WTC11 (cell line): ENCODE measurements at places on chromosomes 5 and 9.

DNA sequence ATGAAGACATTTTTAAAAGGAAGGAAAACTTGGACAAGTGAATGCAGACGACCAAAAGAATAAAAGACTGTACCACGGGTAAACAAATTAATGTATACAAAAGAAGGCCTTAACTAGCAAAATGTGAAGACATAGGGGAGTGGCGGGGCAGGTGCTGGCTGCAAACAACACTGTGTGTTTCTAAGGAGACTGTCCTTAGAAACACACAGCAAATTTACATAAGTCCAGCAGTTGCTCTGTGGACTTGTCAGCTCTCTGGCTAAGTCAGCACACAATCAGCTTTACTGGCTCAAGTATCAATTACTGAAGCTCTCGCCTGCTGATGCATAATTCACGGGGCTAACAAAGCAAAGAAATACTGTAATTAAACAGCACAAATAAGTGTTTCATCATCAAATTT, 24.8 kb downstream of the PTBP3 start:
- DNase-seq: no peak

DNA sequence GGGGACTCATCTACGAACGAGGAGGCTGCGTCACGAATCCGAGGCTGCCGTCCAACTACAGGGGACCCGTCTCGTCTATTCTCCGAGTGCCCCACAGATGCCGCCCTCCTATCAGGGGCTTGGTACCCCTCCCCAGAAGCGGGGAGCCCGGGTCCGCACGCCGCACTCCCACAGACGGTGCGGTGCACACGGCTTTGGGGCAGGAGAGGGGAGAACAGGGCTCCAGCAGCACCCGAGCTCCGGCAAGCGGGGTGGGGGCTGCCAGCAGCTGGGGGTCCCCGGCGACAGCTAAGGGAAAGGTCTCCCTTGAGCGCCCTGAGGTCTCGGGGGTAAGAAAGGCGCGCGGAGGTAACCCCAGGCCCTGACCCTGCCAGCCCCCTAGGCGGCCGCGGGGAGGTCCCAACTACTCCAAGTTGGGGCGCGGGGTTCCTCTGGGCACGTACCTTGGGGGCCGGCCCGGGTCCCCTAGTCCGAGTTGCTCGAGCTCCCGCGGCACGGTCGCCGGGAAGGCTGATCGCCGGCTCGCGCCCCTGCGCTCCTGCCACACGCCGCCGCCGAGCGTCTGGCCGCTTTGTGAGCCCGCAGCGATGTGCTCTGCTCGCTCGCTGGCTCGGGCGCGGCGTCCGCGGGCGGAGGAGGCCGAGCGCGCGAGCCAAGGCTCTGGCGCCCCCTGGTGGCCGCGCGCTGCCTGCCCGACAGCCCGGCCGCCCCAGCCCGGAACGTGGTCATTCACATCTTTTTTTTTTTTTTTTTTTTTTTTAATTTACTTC, at the start of gene SPOCK1:
Gene SPOCK1, minus strand, starts transcription at position 591 of the 770 bp plus-strand sequence.
- peak; percentile 78 for DNase-seq

DNA sequence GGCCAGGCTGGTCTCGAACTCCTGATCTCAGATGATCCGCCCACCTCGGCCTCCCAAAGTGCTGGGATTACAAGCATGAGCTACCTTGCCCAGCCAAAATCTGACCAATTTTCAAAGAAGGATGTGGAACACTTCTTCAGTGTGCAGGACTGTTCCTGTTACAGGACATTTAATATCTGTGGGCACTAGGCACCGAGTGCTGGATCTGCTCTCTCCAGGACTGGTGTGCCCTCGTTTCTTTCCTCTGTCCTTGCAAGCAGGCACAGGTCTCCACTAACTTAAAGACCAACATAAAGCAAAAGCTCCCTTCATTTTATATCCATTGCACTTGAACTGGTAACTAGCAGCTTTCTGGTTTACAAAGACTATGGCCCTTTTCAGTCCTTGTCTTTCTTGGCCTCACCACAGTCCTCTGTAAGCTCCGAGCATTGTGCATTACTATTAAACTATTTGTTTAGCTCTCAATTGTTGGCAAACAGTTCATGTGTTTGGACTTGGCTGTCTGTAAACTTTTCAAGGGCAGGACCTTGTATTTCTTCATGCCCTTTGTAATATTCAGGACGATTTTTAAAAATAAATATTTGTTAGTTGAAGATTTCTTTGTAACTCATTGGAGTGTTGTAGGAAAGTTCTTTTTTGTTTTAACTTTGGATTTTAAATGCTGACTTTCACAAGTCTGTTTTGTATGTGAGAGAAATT, 37.3 kb downstream of the ARHGEF28 start:
- no peak for DNase-seq

- no peak for DNase-seq
Observed at GRCh38 chr9:69871118-69871834, 50.7 kb downstream of the CFAP95 start.

DNA sequence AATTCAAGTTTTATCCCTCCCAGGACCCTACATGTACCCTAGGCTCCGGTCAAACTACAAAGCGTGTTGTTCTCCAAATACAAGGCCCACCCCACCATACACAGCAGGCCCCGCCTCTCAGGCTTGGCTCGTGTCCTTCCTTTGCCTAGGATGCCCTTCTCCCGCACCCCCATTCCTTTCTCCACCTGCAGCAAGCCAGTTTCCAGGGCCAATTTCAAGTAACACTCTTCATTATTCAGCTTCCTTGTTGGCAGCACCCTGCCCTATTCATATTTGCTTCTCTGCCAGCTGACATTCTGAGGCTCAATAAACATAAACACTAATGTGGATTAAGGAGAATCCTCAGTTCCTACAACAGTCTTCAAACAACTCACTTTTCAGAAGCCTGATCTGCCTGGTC, 31.7 kb downstream of the EPB41L4B start:
- DNase-seq: peak; percentile 26

GRCh38 chr9:77999231-77999631, 32.4 kb downstream of the GNAQ start:
- DNase-seq: no peak

DNA sequence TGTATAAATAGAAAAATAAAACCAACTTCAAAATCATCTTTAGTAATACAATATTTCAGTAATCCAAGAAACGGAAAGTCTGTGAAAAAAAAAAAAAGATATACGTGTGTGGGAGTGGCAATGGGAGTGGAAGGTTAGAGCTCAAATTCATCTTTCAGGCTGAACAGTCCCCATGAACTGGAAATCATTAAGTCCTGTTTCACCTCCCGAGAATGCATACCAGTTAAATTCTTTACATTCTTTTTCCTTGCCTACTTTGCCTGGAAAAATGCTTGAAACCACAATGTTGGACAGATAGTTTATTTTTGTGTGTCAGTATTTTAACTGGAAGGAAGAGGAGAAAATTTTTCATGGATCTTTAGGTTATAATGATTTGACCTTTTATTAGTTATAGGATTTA, 166.8 kb downstream of the MUSK start:
- no peak for DNase-seq

GRCh38 chr9:89873801-89874200, 269.0 kb downstream of the GADD45G start:
- DNase-seq: no peak

- no peak for DNase-seq
Observed at GRCh38 chr5:161863259-161863658, 15.3 kb downstream of the GABRA1 start.

DNA sequence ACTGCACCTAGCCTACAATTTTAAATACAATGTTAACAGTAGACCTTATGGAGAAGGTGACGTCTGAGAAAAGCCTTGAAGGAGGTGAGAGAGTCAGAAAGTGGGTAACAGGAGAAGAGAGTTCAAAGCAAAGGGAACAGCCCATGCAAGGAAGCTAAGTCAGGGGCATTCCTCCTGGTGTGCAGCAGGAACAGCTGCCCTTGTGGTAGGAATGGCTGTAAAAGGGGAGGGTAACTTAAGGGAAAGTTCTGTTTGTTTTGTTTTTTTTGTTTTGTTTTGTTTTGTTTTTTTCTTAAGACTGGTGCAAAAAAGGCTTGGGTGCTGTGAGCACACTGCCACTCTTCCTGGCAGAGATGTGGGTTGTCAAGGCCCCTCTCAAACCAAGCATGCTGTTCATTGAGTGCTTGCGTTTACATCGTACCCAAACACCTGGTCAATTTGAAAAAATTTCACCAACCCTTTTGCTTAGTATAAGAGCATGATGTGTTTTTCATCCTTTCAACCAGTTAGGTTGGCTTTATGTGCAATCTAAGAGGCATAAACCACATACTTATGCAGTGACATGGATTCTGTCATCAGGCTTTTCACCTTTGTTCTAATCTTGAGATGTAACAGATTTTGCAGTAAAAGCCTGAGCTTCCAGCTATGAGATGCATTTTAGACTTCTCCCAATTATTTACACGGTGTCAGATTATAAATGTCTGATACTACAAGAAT, 279.7 kb downstream of the GLIS3 start:
- DNase-seq: no peak

- no peak for DNase-seq
Observed at GRCh38 chr5:6466975-6467567, 18.4 kb downstream of the UBE2QL1 start.

GRCh38 chr9:91042541-91042940, 240.9 kb downstream of the SYK start:
- no peak for DNase-seq

- DNase-seq: no peak
Observed at GRCh38 chr5:71586052-71586940, 844 bp upstream of the MCCC2 start.

DNA sequence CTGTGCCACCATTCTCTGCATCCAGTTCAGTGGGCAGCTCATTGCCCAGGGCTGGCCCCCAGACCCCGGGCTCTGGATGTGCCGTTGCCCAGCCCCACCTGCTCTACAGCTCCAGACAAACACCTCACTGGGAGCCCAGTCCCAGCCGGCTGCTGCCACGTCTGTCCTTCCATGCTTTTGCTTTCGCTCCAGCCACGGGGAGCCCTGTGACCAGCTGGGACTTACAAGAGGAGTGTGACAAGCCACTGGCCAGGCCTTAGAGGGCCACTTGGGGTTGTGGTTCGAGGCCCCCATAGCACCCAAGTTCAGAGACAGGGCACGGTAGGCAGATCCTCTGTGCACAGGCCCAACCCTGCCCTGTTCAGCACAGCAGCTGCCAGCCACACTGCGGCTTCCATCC, 142.0 kb downstream of the ADAMTS2 start:
- DNase-seq: no peak

DNA sequence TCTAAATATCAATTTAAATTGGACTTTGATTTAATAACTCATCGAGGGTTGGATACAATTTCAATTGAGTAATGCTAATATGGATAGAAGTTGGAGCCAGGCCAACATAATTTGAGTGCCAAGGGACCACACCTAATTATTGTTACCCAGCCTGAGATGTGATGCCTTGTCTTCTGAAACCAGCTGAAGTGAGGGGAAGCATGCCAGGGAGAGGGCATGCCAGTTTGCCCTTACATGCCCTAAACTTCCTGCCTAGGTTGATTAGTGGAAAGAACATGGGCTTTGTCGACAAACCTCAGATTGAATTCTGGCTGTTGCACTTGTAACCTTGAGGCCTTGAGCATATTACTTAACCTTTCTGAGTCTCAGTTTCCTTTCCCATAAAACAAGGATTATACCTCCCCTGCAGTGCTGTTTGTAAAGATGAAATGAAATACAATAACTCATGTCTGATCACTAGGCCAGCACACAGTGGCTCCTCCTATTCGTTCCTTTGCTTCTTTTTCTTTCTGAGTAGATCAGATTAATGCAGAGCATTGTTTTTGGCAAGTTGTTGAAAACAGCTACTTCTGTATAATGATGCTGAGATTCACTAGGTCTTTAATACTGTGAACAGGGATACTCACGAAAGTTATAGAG, 412.8 kb downstream of the TLE4 start:
- DNase-seq: no peak

GRCh38 chr5:177426566-177427210, at the start of gene GRK6:
GRK6 (plus strand) TSS chr5:177426676; CDS start chr5:177426846, 170 bp downstream.
- DNase-seq: peak; percentile 44

- no peak for DNase-seq
Observed at GRCh38 chr9:2597483-2597882, 24.1 kb upstream of the VLDLR start.

DNA sequence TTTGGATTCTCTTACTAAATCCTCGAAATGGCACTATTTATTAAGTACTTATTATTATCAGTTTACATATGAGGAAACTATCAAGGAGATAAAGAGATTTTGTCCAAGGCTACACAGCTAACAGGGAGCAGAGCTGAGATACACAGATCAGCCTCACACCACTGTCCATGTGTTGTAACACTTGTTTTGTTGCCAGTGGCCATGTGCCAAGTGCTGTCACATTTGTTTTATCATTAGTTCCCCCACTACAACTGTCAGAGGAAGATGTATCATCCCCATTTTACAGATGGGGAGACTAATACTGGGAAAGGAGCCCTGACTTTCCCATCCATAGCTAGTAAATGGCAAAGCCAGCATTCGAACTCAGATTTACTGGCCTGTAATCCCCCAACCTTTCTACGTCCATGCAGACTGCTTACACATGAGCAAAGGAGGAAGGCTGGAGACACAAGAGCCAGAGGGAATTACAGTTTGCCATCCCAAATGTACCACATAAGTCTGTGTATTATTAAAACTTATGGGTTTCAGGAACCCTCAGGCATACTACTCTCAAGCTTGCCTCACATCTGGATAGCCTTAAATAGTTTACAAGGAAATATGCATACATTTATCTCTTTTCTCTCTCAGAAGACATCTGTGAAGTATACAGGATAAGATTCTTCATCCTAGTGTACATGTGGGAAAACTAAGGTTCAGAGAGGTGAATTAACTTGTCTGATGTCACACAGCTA, 25.1 kb downstream of the PAPPA start:
- DNase-seq: no peak

- no peak for DNase-seq
Observed at GRCh38 chr9:136544964-136545691, 720 bp downstream of the NOTCH1 start.

DNA sequence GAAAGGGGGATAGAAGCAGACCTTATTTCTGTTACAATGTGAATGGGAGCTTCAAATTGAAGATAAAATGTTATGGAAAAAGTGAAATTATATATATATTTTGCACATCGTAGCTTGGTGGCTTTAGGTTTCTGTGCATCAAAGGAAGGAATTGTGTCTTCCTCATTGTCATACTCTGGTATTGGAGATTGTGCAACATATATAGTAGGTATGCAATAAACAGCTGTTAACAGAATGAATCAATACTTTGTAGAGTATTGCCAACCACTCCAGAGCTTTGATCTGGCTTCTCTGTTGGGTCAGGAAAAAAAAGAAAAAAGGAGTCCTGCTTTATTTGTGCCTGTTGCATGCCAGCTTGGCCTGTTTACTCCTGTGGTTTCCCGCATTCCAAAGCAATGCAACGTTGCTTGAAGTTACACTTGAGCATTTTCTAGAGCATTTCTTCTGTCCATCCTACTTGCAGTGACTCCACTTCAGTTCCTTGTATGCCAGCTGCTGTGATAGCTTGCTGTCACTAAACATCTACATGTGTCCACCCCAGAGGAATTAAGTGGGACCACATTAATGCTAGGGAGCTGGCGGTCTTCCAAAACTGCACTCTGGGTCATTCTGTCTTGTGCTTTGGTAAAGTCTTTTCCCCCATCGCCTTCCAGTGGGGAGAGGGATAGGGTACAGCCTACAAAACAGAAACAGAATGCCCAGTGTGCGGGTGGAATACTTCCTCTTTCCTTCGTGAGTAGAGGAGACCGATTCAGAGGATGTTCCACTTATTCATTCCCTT, 62.0 kb upstream of the MEF2C start:
- no peak for DNase-seq

GRCh38 chr5:76489877-76490688, 87.0 kb downstream of the IQGAP2 start:
- no peak for DNase-seq
